GDM1 (cell line): ENCODE measurements at places on chromosomes 4 and X.

DNA sequence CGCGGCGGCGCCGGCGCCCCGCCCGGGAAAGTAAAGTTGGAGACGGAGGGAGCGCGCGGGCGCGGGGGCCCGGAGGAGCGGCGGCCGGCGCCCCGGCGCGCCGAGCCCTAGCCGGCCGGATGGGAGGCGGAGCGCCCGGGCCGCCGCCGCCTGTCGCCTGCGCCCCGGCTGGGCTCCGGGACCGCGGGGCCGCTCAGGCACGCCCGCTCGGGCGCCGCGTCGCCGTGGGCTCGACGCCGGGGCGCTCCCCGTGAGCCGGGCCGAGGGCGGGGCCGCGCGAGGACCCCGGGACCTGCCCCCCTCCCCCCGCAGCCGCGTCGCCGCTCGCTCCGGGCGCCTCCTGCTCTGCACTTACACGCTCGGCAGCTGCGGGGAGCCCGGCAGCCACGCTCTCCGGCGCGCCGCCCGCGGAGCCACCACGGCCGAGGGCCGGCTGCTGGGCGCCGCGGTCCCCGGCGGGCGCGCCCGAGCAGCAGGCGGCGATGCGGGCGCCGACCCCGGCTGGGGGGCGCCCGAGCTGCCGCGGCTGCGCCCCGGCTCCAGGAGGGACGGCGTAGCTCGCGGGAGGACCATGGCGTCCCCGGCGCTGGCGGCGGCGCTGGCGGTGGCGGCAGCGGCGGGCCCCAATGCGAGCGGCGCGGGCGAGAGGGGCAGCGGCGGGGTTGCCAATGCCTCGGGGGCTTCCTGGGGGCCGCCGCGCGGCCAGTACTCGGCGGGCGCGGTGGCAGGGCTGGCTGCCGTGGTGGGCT lies at the start of gene ADRA2C:
Gene ADRA2C, plus strand, starts transcription at position 350 of the 749 bp plus-strand sequence. Its CDS starts 222 bp downstream, at position 572.
- no peak for DNase-seq

GRCh38 chrX:132365490-132365889 lies 123.3 kb downstream of the MBNL3 start:
- no peak for DNase-seq

DNA sequence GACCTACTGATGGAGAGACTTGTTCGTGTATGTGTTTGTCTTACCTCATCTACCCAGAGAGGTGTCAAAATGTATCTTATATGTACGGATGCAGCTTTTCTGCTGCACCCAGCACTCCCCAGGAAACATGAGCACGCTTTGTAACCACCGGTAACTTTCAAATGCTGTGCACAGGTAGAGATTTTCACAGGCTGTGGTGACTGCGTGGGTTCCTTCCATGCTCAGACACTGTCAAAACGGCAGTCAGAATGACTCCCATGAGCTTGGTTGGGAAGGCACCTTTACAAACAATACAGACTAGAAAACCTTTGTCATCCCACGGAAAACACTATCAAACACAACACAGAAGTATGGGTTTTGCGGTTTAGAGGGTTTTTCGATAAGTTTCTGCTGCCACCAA lies 28.2 kb downstream of the F11 start:
- DNase-seq: no peak

- no peak for DNase-seq
Observed at GRCh38 chr4:101356928-101357327, 9.6 kb upstream of the PPP3CA start.

DNA sequence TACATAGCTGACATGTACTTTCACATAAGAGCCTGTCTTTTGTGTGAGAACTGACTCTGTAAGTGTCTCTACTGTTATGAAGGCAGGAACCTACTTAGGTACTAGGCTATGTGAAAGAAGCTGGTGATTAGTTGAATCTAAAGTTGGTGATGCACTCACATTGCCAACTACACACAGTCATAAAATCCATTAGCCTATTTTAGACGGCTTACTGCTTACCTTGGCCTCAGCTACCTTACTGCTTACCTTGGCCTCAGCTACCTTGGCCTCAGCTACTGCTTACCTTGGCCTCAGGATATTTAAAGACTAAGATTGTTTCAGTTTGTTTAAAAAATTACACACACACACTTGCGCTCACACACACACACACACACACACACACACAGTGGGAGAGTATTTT lies 549.7 kb downstream of the IL1RAPL1 start:
- no peak for DNase-seq

DNA sequence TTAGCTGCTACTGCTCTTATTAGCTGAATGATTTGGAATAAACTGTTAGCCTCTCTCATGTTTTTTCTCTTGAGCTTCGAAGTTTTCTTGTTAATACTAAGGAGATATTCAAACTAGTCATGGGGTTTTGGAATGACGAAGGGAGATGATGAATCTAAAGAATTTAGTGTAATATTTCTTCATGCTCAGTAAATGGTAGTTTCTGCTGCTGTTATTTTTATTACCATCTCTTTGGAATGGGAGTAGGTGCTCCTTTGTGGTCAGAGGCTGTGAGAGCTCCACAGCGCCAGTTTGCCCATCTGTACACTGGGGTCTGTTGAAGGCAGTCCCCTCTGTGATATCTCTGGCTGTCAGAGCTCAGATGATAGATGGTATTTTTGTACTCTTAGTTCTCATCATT lies 33.7 kb downstream of the HTT start:
- no peak for DNase-seq

DNA sequence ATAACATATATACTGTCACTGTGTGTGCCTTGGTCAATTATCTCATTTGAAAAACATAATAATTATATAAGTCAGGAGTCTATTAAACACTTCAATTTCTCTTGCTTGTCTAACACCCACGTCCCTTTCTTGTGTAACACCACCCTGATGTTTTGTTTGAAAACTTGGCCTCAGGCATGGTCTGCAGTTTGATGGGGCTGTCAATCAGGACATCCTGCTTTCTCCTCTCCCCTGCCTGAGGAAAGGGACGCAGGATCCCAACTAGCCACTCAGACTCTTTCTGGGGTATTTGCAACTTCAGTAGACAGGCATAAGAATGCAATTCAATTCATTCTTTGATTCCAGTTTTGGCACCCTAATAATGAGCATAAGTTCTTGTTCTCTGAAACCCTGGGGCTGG lies 48.8 kb downstream of the DKK2 start:
- DNase-seq: no peak

- no peak for DNase-seq
Observed at GRCh38 chr4:162506253-162506652, 342.5 kb upstream of the FSTL5 start.

GRCh38 chr4:10115271-10115796 lies 1.3 kb downstream of the WDR1 start:
- DNase-seq: no peak

- DNase-seq: no peak
Observed at GRCh38 chrX:17547658-17548057, 172.7 kb downstream of the NHS start.

GRCh38 chrX:150940844-150941495 lies 42.2 kb upstream of the HMGB3 start:
- no peak for DNase-seq

- DNase-seq: no peak
Observed at GRCh38 chr4:3523628-3524221, 8.5 kb downstream of the LRPAP1 start.

GRCh38 chr4:188005561-188005960 lies 10.0 kb downstream of the ZFP42 start:
- no peak for DNase-seq

DNA sequence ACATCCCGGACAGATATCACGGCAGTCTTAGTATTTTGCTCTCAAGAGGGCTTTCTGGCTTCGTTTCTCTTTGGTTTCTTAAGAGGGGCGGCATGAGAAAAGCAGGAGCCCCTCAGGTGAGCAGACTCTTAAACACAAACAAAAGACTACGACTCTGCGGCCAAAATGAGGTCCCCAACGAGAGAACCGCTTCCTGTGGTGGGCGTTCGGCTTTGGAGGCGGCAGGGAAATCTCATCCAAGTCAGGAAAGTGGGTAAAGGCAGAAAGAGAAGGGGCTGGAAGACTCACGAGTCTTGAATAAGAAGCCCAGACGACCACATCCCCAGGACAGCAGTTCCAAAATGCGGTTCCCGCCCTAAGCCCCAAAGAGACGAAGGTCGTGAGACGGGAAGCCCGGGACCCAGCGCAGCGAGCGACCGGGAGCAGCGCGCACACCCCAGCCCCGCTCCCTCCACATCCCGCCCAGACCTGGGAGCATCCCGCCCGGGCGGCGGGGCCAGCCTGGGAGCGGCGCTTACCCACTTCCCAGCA lies 409 bp downstream of the UGDH start:
- DNase-seq: no peak

- no peak for DNase-seq
Observed at GRCh38 chr4:152456609-152457008, 79.3 kb downstream of the FBXW7 start.

- DNase-seq: peak; percentile 25
Observed at GRCh38 chrX:16695079-16695676, 17.3 kb downstream of the CTPS2 start.

DNA sequence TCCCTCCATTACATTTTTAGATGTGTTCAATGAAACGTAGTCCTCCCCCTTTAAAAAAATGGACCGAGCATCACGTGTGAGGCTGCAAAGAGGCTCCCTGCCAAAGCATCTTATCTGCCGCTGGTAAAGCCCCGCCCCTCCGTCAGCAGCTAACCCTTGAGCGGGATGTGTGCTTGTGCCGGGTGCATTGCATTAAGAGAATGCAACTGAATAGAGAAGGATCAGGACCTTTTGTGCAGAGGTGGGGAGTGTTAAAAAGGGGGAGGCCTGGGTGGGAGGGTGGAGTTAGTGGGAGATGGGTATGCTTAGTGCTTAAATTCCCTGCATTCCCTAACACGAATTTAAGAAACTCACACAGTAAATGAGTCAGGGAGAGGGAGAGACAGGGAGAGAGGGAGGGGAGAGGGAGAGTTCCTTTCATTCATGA lies 66.0 kb downstream of the TBL1X start:
- peak; percentile 8 for DNase-seq

DNA sequence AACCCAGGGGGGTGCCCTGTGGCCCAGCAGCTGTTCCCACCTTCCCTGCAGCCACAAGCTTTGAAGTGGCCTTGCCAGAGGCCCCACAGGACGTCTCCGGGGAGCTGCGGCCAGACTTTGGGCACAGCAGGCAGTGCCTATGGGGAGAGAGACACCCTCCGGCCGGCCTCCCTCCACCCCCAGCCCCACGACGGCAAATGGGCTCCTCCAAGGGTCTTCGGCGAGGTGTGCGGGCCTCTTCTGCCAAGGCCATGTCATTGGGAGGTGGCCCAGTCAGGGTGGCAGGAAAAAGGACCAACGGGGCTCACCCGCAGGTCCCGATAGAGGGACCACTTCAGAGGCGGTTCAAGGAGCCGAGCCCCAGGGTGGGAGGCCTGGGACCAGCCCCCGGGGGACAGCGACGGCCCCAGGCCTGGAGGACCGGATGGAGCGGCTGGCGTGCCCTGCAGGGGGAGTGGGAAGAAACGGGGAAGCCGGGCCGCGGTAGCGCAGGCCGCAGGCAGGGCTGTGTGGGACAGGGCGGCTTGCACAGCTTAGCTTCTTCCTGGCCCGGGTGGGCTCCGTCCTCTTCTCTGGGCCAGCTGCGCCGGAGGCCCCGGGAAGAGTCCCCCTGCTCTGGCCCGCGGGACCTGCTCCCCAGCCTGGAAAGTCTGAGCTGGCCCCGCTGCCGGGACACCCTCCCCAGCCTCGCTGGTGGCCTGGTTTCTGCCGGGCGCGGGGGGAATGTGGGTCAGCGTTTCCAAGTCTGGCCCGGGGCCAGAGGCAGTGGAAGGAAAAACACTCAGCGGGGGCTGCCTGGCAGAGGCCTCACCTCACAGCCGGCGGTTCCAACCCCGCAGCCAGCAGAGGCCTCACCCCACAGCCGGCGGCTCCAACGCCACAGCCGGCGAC lies 21.9 kb upstream of the SPON2 start:
- no peak for DNase-seq

GRCh38 chrX:133495464-133496391 lies 80.4 kb upstream of the GPC4 start:
- no peak for DNase-seq

DNA sequence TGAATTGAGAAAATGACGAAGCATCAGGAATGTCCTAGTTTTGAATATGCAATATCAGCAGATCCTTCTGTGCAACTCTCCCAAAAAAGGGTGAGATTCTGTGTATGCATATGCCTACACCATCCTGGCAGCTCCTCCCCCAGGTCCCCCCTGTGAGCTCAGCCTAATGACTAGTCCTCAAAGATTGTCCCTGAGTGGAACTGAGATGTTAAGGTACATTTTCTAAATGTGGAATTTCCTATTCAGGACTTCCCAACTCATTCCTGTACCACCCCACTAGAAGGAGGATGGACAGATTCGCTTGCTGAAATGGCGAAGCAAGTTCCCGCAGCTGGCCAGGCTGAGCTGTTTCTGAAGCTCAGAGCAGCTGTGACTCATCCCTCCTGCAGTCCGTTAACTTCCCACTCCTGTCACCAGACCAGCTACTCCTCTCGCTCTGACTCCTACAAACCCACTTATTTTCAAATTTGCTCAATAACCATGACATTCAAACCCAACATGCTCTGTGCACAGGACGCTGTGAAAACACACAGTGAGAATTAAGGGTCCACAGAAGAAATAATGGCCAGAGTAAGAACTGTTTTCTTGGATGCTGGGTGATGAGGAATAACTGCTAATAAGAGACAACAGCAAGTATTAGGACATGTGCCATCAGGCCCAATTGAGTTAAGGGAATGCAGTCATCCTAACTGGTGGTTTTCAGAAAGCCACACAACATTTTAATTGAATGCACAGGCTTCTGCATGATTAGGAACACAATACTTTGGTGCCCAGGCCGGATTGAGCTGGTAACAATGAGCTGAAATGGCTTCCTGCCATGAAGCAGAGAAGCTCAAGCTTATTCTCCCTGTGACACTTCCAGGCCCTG lies 40.0 kb upstream of the IRF2 start:
- DNase-seq: peak; percentile 54

DNA sequence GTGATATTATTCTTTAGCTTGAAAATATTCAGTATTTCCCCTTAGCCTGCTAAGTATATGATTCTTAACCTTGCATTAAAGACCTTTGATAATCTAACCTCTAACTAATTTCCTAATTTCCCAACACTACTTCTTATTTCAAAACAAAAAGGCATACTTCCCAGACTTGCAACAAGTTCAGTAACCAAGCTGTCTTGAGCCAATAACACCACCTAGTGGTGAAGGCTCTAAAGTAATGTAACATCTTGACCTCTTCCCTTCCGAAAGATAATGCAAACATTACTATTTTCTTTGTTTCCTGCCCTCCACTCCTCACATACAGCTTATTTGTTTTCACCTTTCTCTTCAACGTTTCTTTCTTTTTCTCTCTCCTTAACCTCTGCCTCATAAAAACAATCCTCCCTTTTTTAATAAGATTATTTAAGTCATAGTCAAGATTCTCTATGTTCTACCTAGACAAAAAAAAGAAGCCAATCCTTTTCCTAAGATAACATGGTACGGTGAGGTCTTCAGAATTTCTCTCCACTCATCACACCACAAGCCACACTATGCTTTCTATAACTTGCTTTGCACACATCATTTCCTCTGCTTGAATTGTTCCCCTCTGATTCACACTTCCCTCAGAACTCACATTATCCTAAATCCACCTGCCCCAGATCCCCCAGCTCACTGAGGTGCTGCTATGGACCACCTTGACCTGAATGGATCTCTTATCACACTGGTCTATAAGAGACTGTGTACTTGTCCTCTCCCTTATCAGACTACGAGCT lies 3.5 kb downstream of the FAT1 start:
- DNase-seq: no peak

GRCh38 chr4:78185117-78185516 lies 128.0 kb downstream of the FRAS1 start:
- no peak for DNase-seq

- no peak for DNase-seq
Observed at GRCh38 chr4:185773419-185773818, 38.6 kb downstream of the SORBS2 start.
